SHP77 treated with DMSO at 0.1 percent for 48 hours (cell line): ENCODE measurements at places on chromosomes 5 and 9.

DNA sequence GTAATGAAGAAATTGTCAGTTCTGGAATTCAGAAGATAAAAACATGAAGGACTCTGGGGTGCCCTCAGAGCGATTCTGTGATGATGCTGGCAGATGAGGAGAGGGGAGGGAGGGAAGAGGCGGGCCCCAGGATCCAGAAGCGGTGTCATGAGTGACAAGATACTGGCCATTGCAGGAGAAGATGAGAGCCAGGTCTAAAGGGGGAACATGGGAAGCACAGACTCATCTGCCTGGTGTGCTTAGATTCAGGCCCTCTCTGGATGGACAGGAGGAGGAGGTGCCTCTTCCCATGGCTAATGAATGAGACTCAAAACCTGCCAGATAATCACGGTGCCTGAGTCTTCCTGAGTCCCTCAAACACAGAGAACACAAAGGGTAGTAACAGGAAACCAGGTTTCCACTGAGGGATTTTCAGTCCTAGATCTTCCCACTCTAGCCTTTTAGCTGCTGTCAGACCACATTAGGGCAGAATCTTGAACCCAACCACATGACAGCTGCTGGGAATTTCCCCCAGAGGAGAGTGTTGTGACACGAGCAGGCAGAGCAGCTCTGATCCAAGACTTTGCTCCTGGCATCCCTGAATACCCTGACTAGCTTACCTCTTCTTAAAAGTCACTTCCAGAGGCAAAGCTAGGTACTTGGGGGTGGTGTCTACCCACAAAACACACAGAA is 28.2 kb upstream of the HSPA9 start:
- DNase-seq, result no peak

GRCh38 chr9:114930056-114930812 is at the start of gene TNFSF8:
Gene TNFSF8 (minus strand): TSS chr9:114930591. CDS start chr9:114930303, 288 bp downstream.
- no peak for DNase-seq

- no peak for DNase-seq
Observed at GRCh38 chr9:98809311-98810101, 2.0 kb downstream of the GALNT12 start.

- no peak for DNase-seq
Observed at GRCh38 chr9:125747053-125747764, at the start of gene PBX3. Gene PBX3 (plus strand): TSS chr9:125747373.

DNA sequence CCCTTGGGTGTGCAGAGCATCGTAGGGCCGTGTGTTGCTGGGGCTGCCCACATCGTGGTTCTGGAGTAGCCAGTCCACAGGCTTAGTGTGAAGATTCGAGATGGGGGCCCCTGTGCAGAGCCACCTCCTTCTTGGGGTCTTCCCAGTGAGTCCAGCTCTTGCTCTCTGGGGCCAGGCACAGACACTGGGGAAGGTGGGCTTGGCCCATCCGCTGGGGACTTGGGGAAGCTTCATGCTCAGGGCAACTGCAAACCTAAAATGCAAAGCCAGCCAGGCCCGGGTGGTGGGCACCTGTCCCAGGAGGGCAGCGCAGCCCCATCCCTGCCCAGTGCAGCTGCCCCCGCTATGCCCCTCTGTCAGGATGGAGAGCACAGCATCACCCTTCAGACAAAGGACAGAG is 46.4 kb upstream of the LRRC14B start:
- DNase-seq, result no peak

DNA sequence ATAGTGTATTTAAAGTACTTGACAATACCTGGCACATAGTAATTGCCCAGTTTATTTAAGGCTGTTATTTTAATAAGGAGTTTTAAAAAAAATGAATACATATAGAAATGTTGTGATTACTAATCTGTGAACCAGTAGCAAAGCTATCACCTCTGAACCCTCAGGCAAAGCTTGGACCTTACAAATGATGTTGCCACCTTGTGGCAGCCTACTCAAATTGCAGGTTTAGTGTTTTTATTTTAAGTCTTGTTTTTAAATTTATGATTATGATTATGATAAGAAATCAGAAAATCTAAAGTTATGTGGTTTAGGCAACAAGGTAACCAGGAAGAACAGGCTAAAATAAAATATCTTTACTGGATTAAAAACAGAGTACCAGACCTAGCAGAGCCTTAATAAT is 35.8 kb downstream of the PPARGC1B start:
- DNase-seq, result no peak

DNA sequence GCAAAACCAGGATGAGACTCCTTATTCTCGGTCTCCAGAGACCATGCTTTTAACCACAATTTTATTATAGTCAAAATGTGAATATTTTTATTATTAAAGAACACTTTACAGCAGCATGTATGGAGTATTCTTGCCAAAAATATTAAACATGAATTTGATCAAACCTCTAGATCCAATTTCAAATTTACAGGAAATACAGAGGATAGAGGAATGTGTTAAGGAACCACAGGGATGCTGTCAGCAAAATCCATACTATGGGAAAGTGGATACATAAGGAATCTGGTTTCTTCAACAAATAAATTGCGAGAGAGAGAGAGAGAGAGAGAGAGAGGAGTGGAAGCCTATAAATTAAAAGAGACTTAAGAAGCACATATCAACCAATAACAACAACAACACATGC is 348.2 kb upstream of the NUDT12 start:
- DNase-seq, result no peak

DNA sequence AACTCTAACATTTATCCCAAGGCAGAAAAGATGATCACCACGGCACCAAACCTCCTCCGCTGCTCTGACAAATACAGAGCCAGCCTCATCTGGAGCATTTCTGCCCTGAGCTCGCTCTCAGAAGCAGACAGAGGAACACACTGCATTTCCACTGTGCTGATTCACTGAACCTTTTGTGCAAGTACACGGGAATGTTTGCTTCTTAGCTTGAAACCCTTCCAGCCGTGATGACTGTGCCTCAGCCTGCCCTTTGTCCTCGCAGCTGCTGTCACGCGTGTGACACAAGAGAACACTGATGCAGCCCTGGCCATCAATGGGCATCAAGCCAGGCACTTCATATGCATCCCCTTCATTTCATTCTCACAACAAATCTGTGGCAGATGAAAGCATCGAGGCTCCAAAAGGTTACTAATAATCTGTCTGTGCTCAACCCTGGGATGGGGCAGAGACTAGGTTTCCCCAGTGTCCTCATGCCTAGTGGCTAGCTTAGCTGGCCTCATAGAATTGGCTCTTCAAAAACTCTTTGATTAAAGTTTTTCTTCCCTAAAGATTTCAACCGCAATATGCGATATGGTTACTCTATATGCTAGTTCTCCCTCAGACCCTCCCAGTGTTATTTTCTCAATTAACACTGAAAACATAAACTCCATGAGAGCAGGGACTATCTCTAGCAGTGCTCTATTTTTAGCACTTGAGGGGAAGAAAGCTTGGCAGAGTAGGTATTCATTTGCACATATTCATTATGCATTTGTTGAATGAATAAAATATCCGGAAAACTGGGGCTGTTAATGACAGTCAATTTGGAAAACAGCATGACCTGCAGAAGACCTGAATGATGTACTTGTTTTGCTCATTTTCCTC is 7.3 kb downstream of the CDC14B start:
- peak; percentile 26 for DNase-seq

GRCh38 chr5:110665184-110665726 is 61.2 kb downstream of the TMEM232 start:
- no peak for DNase-seq

DNA sequence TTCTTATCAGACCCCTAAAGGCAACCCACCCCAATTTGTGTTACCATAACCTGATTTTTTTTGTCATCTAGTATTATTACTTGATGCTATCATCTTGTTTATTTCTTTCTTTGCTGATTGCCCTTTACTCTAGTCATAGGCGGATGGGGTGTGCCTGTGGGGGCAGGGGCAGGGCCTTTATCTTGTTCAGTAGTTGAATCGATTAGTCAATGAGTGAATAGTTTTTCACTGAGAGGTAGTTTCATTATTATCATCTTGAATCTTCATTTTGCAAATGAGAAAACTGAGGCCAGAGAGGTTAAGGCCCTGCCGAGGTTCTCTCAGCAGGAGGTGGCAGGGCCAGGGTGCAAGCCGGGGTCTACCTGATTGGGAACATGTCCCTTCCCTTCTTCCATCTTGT is 9.4 kb upstream of the GM2A start:
- DNase-seq, result no peak

DNA sequence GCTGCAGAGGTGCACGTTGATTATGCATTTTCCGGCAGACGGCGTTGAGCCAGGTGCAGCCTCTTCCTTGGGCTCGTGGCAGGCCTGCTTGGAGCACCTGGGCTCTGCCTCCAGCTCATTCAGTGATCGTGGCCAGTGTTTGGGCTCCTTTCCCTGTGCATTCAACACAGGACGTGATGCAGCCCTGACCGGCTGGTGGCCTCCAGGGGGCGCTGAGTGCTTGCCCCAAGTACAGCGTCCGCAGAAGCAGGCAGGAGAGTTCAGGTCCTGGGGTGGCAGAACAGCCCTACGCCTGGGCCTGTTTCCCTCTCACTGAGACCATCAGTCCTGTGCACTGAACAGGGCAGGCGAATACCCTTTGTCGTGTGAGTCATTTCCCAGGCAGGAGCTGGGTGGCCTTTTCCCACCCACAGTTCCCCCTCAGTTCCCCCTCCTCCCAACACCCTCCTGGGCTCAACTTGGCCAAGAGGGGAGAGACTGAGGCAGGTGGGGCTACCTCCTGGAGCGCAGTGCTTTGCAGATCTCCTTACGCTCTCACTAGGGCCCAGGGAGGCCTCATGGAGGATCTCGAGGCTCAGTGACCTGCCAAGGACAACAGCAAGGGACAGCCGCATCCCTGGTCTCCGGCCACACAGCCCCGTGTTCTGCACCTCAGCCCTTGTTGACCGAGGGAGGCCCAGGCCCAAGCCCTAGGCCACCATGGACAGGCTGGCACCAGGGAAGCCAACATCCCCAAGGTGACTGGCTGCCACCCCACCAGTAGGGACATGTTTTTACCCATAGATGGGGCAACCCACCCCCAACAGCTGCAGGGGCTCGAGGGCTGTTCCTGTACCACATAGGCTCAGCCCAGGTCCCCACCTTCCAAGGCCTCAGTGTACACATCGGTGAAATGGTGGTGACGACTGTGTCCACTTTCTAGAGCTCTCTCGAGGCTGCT is 52.9 kb downstream of the LRSAM1 start:
- peak; percentile 12 for DNase-seq

DNA sequence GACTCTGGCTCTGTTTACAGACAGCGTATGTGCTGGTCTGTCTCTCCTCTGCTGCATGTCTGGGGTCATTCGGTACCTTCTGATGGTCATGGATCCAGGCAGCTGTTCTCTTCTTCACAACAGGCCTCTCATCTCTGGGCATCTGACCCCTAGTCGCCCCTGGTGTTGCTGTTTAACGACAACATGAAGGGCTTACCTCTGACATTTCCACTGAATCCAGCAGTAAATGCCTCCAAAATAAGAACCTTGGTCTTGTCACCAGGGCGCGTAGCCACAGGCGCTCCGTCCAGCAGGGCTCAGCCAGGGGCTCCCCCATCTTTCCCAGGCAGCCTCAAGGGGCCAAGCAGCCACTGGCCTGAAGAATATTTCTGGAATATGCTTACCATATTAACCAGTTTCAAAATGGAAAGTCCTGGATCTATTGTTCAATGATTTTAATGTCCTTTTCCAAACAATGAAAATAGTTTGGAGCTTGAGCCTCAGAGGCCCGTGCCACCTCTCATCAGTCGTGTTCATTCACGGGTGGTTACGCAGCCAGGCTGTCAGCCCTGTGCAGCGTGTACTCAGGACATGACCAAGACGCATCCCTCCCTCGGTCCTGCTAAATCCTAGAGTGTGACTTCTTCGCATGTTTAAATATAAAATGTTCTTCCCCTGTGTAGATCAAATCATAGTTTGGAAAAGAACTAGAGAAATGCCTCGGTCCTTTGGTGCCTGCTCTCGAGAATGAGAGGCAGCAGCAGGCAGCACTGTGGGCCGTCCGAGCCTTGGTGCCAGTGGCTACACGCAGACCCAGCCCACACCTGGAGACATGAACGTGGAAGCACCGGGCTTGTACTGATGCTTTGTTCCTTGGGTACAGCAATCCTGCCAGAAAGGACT is 30.1 kb upstream of the LRRC14B start:
- DNase-seq, result no peak

DNA sequence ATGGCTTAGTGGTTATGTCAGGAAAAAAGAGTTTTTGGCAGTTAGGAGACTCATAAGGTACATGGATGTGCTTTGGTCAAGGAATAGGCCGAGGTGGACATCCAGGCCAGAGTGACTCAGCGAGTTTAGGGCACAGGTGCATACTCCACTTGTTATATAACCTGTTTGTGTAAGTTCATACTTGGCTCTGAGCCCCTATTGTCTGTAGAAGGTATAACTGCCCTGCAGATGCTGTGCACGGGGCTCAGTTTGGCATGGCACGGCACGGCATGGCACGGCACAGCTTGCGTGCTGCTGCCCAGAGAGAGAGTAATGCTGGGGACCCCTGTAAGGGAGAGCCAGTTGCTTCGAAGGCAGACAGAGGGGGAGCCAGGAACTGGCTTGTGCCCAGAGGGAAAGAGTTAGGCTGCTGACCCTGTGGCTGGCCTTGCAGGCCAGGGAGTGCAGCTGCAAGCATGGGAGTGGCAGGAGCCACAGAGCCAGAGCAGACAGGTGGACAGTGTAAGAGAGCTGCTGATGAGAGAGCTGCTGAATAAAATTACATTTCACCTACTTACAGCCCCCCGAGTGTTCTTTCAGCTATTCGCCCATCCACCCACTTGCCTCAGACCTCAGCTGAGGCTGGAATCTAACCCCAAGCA is 32.2 kb downstream of the GCNT4 start:
- no peak for DNase-seq

GRCh38 chr5:134113363-134113889 is 1.1 kb upstream of the TCF7 start:
- DNase-seq, result no peak

GRCh38 chr9:131296460-131296859 is 6.9 kb downstream of the PLPP7 start:
- no peak for DNase-seq

DNA sequence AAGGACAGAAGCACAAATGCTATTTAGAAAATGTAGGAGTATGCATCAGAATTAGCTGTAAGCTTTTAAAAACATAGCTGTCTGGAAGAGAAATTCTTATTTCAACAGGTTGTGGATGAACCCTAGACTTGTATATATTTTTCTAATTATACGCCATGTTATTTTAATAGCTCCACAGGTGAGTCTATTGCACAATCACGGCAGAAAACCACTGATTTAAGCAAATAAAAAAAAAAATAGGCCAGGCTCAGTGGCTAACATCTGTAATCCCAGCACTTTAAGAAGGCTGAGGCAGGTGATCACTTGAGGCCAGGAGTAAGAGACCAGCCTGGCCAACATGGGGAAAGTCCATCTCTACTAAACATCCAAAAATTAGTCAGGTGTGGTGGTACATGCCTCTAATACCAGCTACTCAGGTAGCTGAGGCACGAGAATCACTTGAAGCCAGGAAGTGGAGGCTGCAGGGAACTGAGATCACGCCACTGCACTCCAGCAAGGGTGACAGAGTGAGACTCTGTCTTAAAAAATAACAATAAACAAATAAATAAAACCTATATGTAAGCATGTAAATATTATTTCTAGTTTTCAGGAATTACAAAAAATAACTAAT is 11.7 kb downstream of the TRIM23 start:
- no peak for DNase-seq

DNA sequence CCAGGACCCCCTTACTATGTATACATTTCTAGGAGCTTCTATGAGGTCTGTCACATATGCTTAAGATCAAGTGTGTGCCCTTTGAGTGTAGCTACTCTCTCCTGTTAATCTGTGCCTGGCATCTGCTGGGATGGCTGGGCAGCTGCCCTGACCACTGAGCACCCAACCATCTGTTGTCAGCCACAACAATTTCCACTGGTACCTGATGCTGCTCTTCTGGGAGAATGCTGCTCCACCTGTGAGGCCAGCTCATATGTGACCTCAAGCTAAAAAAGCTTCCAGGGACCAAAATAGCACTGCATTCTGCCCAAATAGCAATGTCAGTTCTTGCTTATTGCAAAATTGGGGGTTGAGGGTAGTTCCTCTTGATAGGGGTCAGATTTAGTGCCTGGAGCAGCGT is 595.6 kb downstream of the RAB3C start:
- DNase-seq, result no peak
